ENCODE measurements at places on chromosomes 2 and 18.

- no peak for DNase-seq
Observed at GRCh38 chr18:34911661-34912384, 129.4 kb upstream of the MAPRE2 start.

GRCh38 chr2:2562867-2563266 is 231.8 kb upstream of the MYT1L start:
- no peak for DNase-seq

DNA sequence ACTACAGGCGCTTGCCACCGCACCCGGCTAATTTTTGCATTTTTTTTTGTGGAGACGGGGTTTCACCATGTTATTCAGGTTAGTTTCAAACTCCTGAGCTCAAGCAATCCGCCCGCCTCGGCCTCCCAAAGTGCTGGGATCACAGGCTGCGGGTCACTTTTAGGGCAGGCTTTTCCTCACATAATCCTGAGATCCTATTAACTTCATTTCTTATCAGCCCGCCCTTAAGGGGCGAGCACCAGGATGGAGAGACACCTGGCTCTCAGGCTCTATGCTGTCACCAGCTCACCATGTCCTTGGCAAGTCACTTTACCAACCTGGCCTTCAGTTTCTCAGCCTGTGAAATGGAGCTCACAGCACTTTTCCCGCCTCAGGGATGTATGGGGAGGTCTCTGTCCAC is 23.0 kb downstream of the ZFP36L2 start:
- no peak for DNase-seq

DNA sequence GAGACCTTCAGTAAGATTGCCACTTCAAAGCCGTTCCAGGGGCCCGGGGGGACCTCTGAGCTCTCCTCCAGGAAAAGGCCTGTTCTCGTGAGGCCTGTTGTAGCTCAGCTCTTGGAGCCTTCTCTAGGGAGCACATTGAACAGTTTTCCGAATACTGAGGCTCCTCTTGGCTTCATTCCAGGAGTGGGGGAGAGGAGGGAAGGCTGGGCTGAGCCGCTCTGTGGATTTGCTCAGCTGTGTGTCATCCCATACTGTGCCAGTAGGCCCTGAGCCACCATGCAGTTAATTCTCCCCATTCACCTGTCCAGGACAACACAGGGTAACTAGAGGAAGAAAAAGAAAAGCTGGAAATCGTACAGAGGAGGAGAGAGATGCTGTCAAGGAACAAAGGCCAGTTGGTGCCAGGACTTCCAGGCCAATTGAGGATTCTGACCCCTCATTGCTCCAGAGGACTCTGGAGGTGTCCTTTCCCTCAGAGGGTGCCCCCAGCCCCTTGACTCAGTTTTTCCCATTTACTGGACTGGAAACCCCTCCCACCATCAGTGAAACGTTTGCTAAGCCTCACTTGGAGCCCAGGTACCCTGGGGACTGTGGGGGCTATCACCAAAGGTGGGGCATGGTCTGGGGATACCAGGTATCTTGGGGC is 41.4 kb downstream of the HS1BP3 start:
- DNase-seq, result no peak

DNA sequence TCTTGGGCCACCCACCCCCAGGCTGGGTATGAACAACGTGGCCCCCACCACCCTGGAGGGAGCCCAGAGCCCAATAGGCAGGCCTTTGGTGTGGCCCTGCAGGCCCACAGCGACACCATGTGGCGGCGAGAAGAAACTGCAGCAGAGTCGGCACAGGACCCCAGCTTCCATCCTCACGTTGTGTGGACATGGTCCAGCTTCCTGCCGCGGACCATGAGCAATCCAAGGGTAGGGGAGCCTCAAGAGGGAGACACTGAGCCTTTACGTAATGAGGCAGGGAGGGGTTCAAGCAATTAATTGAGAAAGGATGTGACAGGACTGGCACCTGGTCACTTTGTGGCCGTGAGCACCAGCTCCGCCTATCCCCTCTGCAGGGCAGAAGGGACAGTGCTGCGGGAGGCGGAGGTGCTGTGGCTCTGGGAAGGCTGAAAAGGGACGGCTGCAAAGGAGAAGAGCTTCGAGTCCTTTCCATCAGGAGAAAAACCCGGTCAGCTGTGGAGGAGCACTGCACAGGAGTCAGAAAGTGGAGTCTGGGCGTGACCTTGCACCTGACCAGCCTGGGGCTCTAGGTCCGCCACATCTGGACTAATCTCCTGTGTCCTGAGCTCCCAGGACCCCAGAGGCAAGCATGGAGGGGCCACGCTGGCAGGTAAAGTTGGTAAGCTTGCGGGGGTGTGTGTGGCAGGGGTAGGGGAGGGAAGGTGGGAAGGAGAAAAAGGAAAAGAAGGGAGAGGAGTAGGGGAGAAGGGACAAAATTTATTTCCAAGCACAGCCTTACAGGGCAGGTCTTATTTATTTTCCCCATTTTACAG is 44.9 kb downstream of the TMEM37 start:
- peak; percentile 58 for DNase-seq
